Astrocyte (in vitro differentiated cells and primary cell): ENCODE measurements at places on chromosomes 5 and 9. TPM values are rescaled to one million over a fixed set of nuclear protein-coding genes. Genes with fewer than 3 reads are reported as not detected.
A peak's percentile ranks its signal among the peaks of the same experiment; 100 is the strongest.

GRCh38 chr5:41289970-41290464 lies 76.7 kb upstream of the C6 start:
- no peak for DNase-seq

GRCh38 chr5:127074466-127074865 lies 1.2 kb upstream of the C5orf63 start:
- DNase-seq: peak; percentile 27

GRCh38 chr5:179904463-179905160 lies 3.1 kb downstream of the TBC1D9B start:
- DNase-seq: no peak

DNA sequence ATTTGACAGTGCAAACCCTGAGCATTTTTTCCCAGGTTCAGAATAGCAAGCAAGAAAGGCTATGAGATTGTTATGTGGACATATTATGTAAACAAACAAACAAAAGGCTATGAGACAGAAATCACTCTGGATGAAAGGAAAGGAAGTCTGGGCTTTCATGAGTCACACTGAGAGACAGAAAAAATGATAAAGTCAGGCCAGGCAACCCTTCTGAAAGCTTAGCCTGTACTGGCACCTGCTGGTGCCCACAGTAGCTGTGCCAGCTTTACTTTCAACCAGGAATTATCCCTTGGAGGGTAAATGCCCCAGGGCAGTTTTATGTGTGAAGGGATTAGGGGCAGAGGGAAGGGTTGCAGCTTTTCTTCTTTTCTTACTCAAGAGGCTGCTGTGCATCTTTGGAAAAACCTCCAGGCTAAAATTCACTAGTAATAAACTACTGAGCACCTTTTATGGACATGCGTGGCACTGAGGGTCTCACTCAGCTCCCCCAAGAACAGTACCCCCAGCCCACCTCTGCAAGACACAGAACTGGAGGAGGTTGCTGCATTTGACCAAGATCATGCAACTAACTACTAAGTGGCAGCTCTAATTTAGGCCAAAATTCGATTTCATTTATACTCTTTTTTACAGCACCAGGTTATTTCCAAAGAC lies 41.7 kb downstream of the ACTL7B start:
- DNase-seq: peak; percentile 26

- no peak for DNase-seq
These were observed 120.9 kb downstream of the SSBP2 start for GRCh38 chr5:81629986-81630385.

- peak; percentile 100 for DNase-seq
These were observed 11.5 kb downstream of the SMIM3 start for GRCh38 chr5:150789943-150790611.

- peak; percentile 26 for DNase-seq
These were observed 6.4 kb upstream of the SLC12A7 start for GRCh38 chr5:1118231-1118698.

GRCh38 chr5:1213508-1214162 lies 11.5 kb upstream of the SLC6A18 start:
- no peak for DNase-seq

DNA sequence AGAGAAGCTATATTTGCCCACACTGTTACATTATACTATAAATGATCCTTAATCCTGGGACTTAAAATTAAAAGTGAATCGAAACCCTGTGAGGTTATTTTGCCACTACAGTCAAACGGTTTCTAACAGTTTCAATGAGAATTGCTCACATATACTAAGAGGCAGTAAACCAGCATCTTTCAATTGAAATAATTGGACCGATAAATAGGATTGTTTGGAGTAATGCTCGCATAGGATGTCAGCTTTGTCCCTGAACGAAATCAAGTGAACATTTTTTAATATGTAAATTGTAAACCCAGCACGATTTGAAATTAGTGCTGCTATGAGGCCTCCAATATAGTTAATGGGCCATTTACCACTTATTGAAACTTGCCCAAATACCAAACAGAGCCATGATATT lies 60.5 kb downstream of the ELAVL2 start:
- DNase-seq: no peak

GRCh38 chr5:113054899-113055298 lies 78.3 kb downstream of the DCP2 start:
- DNase-seq: no peak

HTR4 gene
- not detected in 2 replicates for total RNA-seq

C1QTNF3 gene
- 0.58 and 0.95 TPM in 2 replicates for total RNA-seq

ADAMTS19 gene
- total RNA-seq: 0.61 and 0.87 TPM in 2 replicates

MRRF gene
- 24.0 and 24.1 TPM in 2 replicates for total RNA-seq
